ENCODE measurements at places on chromosomes 12 and 14. TPM values are rescaled to one million over a fixed set of nuclear protein-coding genes. Genes with fewer than 3 reads are reported as not detected.
A peak's percentile ranks its signal among the peaks of the same experiment; 100 is the strongest.

GRCh38 chr12:65434737-65435136 is 156.3 kb downstream of the MSRB3 start:
- no peak for DNase-seq
- H3K27ac ChIP-seq = no peak overlapping the region
- H3K4me3 ChIP-seq = no peak overlapping the region
- H3K36me3 ChIP-seq = no peaks in the 10 kb centered on the region

GRCh38 chr14:77148510-77149231 is 7.1 kb upstream of the ZDHHC22 start:
- no peak for DNase-seq
- no peak overlapping the region for H3K4me3 ChIP-seq
- H3K27ac ChIP-seq = no peak overlapping the region
- no peaks in the 10 kb centered on the region for H3K4me1 ChIP-seq
- peaks cover 37% of the 10 kb centered on the region for H3K27me3 ChIP-seq
- H3K36me3 ChIP-seq = no peaks in the 10 kb centered on the region

The DPF3 gene
- total RNA-seq = 0.24 TPM

GRCh38 chr14:28966416-28967233 is 200.0 kb downstream of the FOXG1 start:
- no peaks in the 10 kb centered on the region for H3K27me3 ChIP-seq
- DNase-seq = no peak
- H3K27ac ChIP-seq = no peak overlapping the region
- no peak overlapping the region for H3K4me3 ChIP-seq
- H3K36me3 ChIP-seq = no peaks in the 10 kb centered on the region

The AICDA gene
- total RNA-seq = not detected

- peaks cover 31% of the 10 kb centered on the region for H3K4me1 ChIP-seq
- H3K4me3 ChIP-seq = peak overlapping the region; percentile 14
- no peaks in the 10 kb centered on the region for H3K27me3 ChIP-seq
- DNase-seq = peak; percentile 62
- H3K27ac ChIP-seq = peak overlapping the region; percentile 89
- peaks cover 17% of the 10 kb centered on the region for H3K36me3 ChIP-seq
Observed at GRCh38 chr12:121145221-121145620, 12.5 kb downstream of the P2RX7 start.

The NINJ2 gene
- 5.1 TPM for total RNA-seq

The FAM222A gene
- total RNA-seq = 0.29 TPM

DNA sequence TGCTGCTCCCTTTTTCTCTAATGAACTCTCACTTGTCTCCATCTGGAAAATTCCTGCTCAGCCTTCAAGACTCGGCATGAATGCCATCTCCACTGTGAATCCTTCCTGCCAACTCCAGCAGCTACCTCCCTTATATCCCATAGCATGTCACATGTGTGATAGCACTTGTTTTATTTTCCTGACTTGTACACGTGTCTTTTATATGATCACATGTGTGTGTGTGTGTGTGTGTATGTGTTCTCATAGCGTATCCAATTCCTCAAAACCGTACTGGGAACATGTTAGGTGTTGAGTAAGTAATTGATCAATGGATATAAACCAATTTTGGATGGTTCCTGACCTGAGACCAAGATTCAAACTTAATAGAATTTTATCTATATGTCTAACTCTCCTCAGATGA is 1107.7 kb downstream of the GALC start:
- no peak overlapping the region for H3K4me3 ChIP-seq
- DNase-seq = no peak
- no peaks in the 10 kb centered on the region for H3K36me3 ChIP-seq
- no peak overlapping the region for H3K27ac ChIP-seq

DNA sequence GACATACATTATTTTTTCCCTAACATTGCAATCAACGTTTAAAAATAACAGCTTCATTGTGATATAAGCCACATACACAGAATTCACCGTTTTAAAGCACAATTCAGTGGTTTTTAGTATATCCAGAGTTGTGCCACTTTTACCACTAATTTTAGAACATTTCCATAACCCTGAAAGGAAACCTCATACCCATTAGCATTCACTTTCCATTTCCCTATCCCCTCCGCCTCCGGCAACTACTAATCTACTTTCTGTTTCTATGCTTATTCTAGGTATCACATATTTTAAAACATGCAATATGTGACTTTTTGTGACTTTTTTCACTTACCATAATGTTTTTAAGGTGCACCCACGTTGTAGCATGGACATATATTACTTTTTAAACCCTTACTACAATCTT is 55.6 kb upstream of the ISM2 start:
- H3K4me1 ChIP-seq = peaks cover 9% of the 10 kb centered on the region
- DNase-seq = no peak
- H3K27ac ChIP-seq = peak overlapping the region; percentile 18
- peaks cover 10% of the 10 kb centered on the region for H3K36me3 ChIP-seq

- no peaks in the 10 kb centered on the region for H3K36me3 ChIP-seq
- H3K4me3 ChIP-seq = no peak overlapping the region
- no peak for DNase-seq
- H3K27ac ChIP-seq = no peak overlapping the region
- peaks cover 3% of the 10 kb centered on the region for H3K4me1 ChIP-seq
- peaks cover 1% of the 10 kb centered on the region for H3K27me3 ChIP-seq
Observed at GRCh38 chr12:56373515-56373914, 10.9 kb upstream of the APOF start.

DNA sequence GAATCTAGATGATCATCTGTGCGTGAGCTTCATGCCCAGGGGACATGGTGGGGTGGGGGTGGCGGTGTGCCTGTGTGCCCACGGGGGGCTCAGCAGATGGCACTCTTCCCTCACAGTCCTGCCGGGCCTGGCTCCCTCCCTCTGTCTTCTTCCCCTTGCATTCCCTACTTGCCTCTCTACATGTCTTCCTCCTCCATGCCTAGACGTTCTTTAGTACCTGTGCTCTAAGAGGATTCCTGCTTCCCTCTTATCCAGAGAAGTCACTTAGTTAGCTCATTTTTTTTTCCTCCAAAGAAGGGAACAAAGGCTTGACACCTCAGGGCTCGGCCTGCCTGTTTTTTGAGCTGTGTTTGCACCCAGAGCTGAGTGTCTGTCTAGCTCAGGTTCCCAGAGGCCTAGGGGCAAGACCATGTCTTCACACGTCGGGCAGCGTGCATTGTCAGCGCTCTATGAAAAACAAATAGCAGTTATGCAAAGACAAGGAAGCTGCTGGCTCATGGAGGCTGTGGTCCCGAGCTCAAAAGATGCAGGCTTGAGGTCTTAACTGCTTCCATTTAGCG is 48.8 kb downstream of the NINJ2 start:
- H3K27me3 ChIP-seq = no peaks in the 10 kb centered on the region
- H3K4me3 ChIP-seq = no peak overlapping the region
- H3K27ac ChIP-seq = no peak overlapping the region
- H3K4me1 ChIP-seq = peaks cover 18% of the 10 kb centered on the region
- H3K36me3 ChIP-seq = no peaks in the 10 kb centered on the region
- DNase-seq = peak; percentile 59

All from activated CD4-positive, alpha-beta memory T cell treated with anti-CD3 and anti-CD28 coated beads for 36 hours (primary cell).